ENCODE measurements at places on chromosomes 3 and 15.

DNA sequence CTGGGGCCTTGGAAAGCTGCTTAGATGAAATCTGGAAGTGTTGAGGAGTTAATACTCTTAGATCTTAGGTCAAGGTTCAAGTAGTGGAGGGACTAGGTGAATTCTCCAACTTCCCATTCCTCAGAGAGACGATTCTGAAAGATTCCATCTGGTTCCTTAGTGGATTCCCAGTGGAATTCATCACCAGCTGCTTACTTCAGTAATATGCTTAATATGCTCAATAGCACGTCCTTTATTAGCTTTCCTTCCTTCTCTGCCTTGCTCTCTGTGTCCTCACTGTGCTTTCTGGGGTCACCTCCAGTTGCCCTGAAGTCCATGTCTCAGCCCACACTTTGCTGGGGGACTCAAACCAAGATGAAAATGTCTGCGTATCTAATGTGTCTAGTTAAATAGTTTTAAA lies 31.0 kb downstream of the CEP63 start:
- peak; percentile 23 for DNase-seq

GRCh38 chr3:48538451-48538850 lies 18.2 kb downstream of the PFKFB4 start:
- no peak for DNase-seq

DNA sequence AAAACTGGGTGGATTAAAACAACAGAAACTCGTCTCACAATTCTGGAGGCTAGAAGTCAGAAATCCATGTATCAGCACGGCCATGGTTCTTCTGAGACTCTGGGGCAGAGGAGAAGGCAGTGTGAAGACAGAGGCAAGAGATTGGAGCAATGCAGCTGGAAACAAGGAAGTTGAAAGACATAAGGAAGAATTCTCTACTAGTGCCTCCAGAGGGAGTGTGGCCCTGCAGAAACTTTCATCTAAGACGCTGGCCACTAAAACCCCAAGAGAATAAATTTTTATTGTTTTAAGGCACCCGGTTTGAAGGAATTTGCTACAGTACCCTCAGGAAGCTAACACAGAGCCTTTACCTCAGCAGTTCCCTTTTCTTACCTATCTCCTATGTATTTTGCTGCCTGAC lies 1012.2 kb upstream of the CADM2 start:
- DNase-seq, result no peak

DNA sequence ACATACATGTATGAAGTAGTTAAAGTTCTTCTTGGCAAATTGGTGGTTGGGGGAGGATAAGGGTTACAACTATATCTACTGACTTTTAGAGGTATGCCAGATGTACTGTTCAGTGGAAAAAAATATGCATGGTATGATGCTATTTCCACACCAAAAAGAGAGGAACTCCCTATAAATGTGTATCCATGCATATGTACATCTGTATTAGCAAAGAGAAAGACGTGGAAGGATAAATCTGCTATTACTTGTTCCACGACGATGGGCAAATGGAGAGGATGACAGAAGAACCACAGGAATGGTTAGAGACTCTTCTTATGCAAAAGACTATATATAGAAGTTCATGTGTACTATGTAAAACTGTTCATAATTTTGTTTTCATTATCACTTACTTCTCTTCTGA lies 197.6 kb downstream of the RORA start:
- peak; percentile 13 for DNase-seq

DNA sequence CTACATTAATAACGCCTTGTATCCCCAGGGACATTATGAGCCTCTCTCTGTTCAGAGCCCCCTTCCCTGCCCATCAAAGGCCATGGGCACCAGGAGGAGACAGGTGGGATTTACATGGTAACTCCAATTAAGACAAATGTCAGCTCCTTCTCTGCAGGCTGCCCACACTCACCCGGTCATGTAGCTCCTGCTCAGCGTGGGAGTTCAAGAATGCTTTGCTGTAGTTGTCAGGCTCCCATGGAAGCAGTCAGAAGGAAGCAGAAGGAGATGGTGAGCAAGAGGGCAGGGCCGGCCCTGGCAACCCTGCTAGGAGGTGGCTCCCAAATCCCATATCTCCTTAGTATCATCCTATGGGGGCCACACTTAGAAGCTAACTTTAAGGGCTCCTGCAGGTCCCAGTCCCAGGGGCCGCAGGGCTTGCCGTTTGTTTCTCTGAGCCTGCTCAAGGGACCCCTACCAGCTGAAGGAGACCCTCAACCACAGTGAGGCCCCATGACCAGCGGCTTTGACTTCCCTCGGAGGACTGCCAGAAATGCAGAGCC lies 218.4 kb upstream of the TLE3 start:
- DNase-seq, result no peak

GRCh38 chr3:127791221-127791913 lies 30.9 kb downstream of the MGLL start:
- DNase-seq, result peak; percentile 39

- DNase-seq, result peak; percentile 64
These were observed 7.3 kb downstream of the CYP19A1 start for GRCh38 chr15:51331141-51331540.

DNA sequence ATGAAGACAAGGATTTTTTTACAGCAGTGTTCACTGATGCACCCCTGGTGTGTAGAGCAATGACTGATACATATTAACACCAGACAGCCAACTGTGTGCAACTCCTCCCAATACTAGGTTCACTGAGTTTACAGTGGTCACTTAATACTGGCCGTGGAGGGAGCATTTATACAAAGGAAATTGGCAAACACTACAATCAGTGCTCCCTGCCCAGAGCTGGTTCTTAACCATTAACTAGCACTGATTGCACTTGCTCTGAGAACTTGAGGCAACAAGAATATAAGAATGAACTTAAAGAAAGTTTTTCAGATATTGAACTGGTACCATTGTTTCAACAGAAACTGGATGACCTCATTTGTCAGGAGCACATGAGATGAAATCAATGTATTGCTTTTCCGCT lies 110.6 kb downstream of the MAGI1 start:
- no peak for DNase-seq

- peak; percentile 54 for DNase-seq
These were observed 26.5 kb downstream of the AKAP13 start for GRCh38 chr15:85406916-85407315.

- DNase-seq, result peak; percentile 86
These were observed 74.6 kb downstream of the PRICKLE2 start for GRCh38 chr3:64150623-64151207.

- no peak for DNase-seq
These were observed 20.3 kb downstream of the CHMP2B start for GRCh38 chr3:87247430-87247773.

- DNase-seq, result peak; percentile 60
These were observed 16.4 kb upstream of the BNC1 start for GRCh38 chr15:83300826-83301225.

DNA sequence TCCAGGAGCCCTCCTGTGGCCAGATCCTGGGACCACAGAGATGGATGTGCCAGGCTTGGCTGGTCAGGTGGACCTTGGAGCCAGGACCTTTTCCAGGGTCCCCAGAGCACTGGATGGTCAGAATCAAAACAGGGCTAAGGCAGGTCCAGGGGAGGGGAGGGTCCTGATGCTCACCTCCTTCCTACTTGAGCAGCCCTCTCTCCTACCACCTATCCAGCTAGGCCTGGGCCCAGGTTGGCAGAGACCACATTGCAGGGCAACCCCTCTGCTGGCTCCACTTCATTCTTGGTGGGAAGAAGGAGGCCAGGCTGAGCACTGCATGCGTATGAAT lies 28.5 kb upstream of the SFMBT1 start:
- no peak for DNase-seq

GRCh38 chr3:126050050-126050392 lies 33.9 kb downstream of the SLC41A3 start:
- DNase-seq, result no peak

GRCh38 chr15:26178640-26179220 lies 315.6 kb upstream of the ATP10A start:
- DNase-seq, result no peak

DNA sequence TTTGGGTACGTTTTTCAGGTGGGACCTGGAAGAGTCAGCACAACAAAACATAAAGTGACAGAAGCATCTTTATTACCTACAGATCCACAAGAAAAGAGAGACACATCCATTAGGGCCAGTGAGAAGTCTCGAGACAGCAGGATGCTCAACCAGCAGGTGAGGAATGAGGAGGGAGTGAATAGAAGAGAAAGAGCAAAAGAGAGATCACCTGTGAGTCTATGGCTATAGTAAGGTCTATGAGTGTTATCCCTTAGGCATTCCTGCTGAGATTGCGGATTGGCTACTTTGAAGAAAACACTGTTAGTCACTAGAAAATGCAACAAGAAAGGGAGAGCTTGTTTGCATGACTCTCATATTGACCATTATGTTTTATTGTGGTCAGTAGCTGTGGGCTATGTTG lies 1556.2 kb upstream of the GBE1 start:
- no peak for DNase-seq

GRCh38 chr3:32930161-32930560 lies 21.3 kb upstream of the CCR4 start:
- no peak for DNase-seq

DNA sequence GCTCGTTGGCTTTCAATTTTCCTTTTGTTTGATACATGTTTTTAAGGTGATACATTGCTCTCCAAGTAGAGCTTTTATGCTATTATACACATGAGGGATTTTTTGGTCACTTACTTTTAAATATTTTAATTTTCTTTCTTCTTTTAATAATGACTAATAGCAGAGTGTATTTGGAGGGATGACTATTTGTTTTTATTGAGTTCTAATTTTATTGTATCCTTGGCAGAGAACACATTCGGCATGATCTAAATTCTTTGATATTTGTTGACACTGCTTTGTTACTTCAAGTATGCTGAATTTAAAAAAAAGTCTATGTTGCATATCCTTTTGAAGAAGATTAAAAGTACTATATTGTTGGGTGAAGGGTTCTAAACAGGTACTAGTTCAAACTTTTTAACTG lies 149.9 kb upstream of the PDZRN3 start:
- no peak for DNase-seq

DNA sequence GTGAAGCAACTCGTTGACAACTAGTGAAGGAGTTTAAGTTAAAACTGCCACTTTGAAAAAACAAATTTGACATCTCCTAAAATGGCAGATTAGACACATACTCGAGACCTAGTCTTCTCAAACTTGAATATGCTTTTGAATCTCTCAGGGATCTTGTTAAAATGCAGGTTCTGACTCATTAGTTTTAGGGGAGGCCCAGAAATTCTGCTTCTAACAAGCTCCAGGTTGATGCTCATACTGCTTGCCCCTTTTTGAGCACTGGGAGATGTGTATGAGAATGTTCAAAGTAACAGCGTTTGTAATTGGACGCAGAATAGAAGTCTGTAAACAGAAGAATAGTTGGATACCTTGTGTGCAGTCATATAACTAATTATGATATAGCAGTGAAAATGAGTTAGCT lies 1.6 kb downstream of the C3orf38 start:
- no peak for DNase-seq

- peak; percentile 61 for DNase-seq
These were observed 880 bp downstream of the NISCH start for GRCh38 chr3:52456169-52456799.

GRCh38 chr3:121232309-121233225 lies 313.2 kb downstream of the POLQ start:
- no peak for DNase-seq

- peak; percentile 52 for DNase-seq
These were observed 214.2 kb downstream of the NAALADL2 start for GRCh38 chr3:175073219-175073905.

DNA sequence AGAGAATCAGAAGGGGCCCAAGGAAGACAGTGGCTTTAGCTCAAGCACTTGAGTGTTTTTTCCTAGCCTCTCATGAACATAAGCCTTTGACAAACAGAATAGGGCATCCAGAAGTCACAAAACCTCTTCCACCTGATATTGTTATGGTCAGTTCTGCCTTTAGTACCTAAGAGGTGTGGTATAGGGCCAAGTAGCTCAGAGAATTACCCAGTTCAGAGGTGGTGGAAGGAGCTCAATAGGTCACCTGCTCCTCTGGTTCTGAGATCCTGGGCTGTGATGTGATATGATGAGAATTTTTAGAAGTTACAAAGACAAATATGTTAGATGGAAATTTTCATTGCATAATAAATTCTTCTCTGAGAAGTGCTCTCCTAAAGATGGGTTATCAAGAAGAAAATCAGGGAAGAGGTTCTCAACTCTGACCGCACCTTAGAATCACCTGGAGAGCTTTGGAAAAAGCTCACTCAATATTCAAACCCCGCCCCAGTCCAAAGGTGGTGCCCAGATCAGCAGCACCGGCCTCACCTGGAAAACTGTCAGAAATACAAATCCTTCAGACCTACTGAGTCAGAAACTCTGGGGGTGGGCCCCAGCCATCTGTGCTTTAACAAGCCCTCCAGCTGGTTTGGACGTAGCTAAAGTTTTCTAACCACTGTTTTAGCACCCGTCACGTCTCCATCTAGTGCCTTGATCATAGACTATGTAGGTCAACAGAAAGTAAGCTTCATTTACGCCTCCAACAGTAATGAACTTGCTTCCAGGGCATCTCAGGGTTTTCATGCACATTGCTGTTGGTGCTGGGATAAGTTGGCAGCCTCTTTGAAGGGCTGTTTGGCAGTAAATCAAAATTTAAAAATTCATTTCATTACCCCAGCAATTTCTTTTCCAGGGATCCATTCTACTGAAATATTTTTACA lies 101.3 kb downstream of the MYH15 start:
- DNase-seq, result no peak

DNA sequence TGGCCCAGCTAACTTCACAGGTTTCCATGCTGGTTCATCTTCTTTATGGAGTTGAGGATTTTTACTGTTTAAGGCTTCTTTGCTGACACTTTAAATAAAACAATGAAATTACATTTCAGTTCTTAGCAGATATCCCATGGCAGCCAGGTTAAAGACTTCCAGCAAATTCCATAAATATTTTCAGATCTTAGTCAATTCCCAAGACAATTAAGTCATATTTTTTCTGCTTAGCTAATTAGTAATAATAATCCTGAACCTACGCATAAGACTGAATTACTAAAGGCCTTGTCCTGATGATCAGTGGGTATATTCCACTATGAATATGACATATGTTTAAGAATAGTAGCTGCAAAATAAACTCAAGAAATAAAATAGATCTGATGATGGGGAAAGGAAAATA lies 83.3 kb downstream of the NR2E3 start:
- DNase-seq, result peak; percentile 14

DNA sequence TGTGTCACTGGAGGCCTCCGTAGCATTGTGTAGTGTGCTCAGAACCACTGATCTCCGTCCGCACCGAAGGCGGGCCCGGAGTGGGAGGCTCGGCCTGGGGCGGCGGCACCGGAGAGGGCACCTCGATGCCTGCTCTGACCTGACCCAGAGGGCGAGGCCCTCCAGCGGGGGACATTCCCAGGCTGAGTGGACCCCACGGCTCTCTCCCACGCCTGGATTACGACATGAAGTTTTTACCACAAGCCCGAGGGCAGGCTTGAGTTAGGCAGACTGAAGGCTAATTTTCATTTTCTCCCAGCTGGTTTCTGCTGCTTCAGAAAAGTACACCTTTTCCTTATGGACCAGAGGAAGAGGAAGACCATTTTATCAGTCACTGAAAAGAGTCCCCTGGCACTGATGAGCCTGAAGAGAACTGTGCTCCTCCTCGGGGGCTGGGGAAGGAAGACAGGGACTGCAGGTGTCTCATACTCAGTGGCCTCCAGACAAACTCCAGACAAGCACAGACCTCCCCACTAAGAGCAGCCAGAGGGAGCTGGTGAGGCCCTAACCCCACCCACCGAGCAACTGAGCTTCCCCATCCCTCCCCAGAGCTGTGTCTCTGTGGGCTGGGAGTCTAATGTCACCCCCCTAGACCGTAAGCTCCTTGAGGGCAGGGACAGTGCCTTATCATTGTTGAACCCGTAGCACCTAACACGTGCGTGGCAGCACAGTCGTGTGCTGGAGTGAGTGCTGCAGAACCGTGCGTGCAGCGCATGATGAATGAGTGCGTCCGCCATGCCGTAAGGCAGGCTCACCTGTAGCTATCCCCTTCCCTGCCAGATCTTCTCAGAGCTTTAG lies 74.5 kb upstream of the BLM start:
- no peak for DNase-seq

- DNase-seq, result no peak
These were observed 24.9 kb downstream of the CXCR6 start for GRCh38 chr3:45968149-45968548.

All from fibroblast of pulmonary artery (primary cell).